ENCODE measurements at places on chromosomes 16 and 17. TPM values are rescaled to one million over a fixed set of nuclear protein-coding genes. Genes with fewer than 3 reads are reported as not detected.
A peak's percentile ranks its signal among the peaks of the same experiment; 100 is the strongest.

- DNase-seq, result no peak
These were observed 103.3 kb downstream of the METRNL start for GRCh38 chr17:83182620-83183101.

GRCh38 chr17:73228748-73229236 lies 32.9 kb downstream of the CPSF4L start:
- no peak for DNase-seq

DNA sequence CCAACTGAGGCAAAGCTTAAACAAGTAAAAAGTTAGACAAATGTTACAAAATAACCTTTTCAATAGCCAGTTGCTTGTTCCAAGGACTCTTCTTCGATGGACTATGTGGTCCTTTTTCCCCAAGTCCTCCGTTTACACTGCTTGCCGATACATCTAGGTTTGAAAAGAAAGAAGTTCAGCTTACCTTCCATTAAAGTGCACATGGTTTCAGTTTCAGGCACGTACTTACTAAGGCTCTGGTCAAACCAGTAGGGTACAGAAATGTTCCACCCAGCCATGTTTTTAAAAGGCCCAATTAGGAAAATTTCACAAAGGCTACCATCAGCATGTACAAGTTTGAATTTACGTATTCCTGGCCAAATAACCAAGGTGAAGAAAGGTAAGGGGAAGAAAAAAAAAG lies 2.1 kb downstream of the SRSF2 start:
- DNase-seq, result no peak

The SLC13A2 gene
- total RNA-seq, result not detected

DNA sequence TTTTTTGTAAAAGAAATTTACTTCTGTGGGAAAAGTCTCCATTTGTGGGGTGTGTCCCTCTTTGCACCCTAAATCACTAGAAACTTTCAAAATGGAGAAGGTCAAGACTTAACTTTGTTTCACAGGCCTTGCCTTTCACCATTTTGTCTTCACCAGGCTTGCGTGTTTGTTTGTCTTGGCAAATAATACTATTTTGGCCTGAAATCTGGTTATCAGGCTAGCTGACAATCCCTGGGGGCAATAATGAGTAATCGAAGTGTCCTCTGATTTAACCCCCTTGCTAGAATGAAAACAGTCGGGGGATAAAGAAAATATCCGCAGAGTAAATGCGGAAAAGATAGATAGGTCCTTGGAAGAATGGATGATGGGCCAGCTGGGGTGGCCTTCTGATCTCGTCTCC lies 34.5 kb downstream of the SLC39A11 start:
- no peak for DNase-seq

The CD300H gene
- total RNA-seq, result not detected

The TEKT5 gene
- 0.12 TPM for total RNA-seq

The HES7 gene
- total RNA-seq, result not detected

GRCh38 chr17:58325289-58325726 lies 3.3 kb downstream of the TSPOAP1 start:
- no peak for DNase-seq

The OTOA gene
- 0.06 TPM for total RNA-seq

The MMP15 gene
- 41.2 TPM for total RNA-seq

GRCh38 chr16:14172200-14172809 lies 101.2 kb downstream of the MRTFB start:
- no peak for DNase-seq

The CES3 gene
- total RNA-seq, result not detected

DNA sequence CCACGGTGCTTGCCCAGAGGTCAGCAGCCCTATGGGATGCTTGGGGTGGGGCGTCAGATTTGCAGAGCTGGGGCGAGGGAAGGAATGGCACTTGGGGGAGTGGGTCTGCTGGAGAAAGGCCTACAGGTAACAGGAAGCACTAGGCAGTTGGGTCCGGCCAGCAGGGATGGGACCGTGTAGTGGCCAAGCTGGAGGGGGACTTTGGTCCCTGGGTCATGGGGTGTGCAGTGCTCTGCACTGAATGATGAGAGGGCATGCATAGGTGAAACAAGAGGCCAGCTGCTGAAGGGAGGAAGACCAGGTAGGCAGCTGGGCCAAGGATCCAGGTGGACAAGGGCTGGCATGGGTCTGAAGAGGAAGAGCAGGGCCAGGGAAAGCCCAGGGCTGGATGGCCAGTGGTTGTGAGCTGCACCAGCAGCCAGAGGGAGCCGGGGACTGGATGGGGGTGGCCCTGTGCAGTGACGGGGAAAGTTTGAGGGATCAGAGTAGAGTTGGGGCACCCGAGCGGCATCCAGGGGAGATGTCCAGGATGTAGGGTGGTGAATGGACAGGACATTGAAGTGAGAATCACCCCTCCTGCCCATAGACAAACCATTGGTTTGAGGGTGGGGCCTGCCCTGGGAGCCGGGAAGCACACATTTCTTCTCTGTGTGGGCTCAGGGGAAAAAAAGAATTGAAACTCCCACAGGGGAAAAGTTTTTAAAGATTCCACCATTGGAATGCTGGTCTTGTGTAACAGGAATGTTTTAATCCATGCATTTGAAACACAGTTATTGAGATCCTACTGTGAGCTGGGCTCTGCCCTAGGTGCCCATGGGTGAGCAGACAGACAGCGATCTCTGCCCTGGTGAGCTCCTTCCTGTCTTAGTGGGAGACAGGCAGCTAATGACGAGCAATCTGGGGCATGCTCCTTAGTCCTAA lies 25.1 kb downstream of the RAI1 start:
- DNase-seq, result no peak

GRCh38 chr17:58238147-58238634 lies at the start of gene LPO:
TSS of gene LPO (plus strand) at chr17:58238584. CDS start at chr17:58242980, 4,396 bp downstream.
- no peak for DNase-seq

DNA sequence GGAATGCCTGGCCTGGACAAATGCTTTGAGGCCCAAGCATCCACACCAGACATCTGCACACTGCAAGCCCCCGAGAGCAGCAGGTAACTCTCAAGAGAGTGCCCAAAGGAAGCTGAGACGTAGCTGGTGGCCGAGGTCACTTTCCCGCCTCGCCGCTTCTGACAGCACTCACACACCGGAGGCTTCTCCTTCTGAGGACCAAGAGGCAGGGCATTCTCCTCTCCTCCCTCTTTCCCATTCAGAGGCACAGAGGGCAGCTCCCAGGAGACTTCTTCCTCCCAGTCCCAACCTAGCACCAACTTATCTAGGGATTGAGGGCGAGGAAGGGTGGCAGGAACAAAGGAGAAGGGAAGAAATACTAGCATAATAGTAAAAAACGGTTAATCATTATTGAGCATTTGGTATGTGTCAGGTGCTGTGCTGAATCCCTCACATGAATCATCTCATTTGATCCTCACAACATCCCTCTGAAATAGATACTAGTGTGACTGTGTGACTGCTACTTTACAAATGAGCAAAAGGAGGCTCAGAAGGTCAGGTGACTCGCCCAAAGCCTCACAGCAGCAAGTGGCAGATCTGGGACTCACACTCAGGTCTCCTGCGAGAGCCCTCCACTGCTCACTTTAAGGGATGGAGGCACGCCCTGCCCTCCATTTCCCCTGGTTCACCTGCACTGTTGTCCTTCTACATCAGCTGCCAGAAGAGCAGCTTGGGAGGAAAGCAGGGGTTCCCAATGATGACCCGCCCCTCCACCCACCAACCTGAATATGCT lies 41.8 kb downstream of the MYO18A start:
- no peak for DNase-seq

DNA sequence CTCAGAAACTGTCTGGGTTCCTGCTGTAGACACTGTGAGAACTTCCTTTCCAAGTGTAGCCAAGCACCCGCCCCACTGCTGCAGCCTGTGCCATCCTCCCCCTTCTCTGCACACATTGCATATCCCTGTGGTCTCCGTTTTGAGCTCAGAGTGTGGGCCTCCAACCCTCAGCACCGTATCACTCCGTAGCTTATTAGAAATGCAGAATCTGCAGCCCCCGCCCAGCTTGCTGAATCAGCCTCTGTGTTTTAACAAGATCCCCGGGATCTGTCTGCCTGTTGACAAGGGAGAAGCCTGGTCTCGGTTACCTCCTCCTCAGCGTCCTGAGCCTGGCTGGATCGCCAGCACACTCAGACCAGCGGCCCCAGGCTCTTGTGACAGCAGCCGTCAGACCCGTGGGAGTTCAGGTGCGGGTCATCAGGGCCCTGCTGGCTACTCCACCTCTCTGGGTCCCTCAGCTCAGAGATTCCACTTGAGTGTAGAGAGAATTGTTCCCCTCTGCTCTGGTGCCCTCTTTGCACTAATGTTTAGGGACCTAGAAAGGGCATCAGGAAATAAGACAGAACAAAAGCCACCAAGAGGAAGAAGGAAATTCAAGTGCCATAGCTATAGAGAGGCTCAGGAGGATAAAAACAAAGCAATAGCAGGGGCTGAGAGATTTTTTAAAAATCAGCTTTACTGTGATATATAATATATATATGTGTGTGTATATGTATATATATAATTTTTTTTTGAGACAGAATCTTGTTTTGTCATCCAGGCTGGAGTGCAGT lies 92.3 kb downstream of the PITPNC1 start:
- no peak for DNase-seq

The ARRB2 gene
- total RNA-seq, result 13.0 TPM

- no peak for DNase-seq
These were observed 3.0 kb upstream of the PRSS22 start for GRCh38 chr16:2860826-2861567.

The CETP gene
- 27.1 TPM for total RNA-seq

The CBFA2T3 gene
- total RNA-seq, result 0.05 TPM

The TMIGD1 gene
- total RNA-seq, result not detected

DNA sequence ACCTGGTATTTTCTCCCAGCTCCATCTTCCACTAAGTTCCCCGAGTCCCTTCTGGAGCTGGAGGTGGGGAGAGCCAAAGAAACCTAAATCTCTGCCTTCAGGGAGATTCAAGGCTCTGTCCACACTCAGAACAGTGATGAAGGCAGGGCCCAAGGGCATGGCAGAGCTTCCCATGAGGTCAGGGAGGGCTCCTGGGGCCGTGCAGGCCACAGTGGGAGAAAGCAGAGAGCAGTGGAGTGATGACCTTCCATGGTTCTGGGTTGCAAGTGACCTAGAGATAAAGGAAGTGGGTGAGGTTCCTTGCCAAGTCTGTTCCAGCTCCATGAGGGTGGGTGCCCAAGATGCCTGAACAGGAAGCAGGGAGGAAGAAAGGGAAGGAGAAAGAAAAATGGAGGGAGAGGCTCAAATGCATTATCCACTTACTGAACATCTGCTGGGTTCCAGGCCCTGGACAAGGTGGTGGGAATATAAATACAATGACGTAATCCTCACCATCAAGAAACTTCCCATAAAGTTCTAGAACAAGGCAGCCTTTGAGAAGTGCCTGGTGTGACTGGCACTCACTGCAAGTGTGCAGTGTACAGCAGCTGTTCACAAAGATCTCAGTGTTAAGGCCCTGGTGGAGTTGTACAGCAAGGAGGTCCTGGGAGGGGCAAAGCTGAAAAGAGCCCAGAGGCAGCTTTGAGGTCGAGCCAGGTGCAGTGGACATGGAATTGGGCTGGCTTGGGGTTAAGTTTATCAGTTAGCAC lies 13.3 kb downstream of the TBKBP1 start:
- no peak for DNase-seq

DNA sequence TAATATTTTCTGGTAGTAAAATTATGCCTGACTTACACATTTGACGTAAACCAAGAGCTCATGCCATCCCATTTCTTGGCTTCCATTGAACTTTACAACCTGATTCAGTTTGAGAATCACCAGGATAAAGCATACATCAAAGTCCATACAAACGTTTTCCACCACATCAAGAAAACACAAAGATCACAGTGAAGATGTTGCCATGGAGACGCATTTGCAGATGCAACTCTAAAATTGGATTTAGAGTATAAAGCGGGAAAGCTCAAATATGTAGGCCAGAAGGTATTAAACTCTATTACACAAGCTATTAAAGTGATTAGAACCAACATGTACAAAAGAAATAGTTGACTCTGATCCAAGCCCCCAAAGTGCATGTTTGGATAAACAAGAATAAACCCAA lies 10.4 kb downstream of the C16orf46 start:
- no peak for DNase-seq

DNA sequence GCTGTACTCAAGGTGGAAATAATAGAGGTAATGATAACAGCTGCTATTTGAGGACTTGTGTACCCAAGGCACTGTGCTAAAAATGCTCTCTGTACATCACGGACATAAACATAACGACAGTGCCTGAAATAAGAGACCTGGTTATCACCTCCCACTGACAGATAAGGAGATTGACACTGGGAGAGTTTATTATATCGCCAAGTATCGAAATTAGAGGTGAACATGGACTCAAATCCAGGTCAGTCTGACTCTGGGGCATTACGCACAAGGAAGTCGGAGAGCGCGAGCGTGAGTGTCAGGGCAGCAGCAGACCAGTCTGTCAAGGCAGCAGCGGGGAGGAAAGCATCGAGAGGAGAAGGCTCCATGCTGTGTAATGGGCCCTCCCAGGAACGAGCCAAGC lies 57.1 kb downstream of the GOSR1 start:
- no peak for DNase-seq

The PARD6A gene
- total RNA-seq, result 1.9 TPM

DNA sequence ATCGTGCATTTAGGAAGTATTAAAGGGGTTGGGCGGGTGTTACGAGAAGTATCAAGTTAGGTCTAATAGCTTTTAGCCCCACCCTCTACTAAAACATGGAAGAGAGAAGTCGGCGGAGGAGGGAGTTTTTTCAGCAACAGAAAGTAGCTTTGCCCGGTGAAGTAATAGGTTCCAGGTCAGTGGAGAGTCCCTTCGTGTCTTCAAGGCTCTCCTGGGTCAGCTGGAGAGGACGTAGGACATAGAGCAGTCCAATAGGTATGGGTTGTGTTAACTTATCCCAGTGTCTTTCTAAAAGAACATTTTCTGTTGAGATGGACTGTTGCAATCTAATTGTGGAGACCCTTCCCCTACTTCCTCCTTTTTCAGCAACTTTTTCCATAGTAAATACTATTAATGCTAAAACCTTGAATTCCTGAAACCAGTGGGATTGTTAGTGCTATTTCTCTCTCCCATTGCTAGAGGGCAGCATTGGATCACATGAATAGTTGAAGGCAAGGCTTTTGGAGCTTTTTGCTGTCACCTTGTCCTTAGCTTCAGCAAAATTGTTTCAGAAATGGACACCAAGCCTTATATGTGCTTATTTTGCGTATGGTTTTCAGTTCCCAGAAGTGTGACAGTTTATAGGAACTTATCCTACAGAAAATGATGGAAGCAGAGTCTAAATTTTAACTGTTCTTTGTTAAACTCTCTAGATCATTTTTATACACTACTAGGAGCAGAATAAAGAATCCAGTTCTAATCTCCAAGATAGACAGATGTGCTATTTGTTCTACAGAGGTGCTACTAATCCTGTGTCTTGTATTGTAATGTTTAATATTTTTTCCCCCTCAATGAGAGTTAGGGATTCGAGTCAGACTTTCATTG lies 38.4 kb downstream of the UTP18 start:
- peak; percentile 22 for DNase-seq

The SEPTIN1 gene
- total RNA-seq, result 0.47 TPM

- no peak for DNase-seq
These were observed 7.5 kb upstream of the EDC4 start for GRCh38 chr16:67865318-67865717.

- DNase-seq, result no peak
These were observed 33.1 kb upstream of the LCMT1 start for GRCh38 chr16:25078386-25078978.

Data from glomerular endothelial cell (primary cell).